ENCODE measurements at places on chromosomes 5 and 9.

DNA sequence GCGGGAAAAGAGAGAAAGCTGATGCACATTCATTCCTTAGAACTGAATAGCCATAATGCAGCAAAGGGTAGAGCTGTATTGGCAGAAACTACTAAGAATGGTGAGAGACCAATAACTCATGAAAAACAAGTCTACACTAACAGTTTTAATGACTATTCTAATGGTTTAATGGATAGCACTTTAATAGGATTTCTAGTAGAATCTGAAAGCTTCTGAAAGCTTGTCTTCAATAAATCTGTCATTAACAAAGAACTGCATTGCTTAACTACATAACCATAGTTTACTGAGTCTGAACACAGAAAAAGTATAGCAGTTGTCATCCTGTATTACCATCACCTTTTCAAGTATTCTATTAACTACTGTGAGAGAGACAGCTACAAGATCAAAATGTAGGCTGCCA lies 617.8 kb upstream of the DMAC1 start:
- DNase-seq: no peak

GRCh38 chr9:79719989-79720388 lies 148.2 kb downstream of the TLE4 start:
- DNase-seq: no peak

GRCh38 chr5:86909418-86910295 lies 291.9 kb downstream of the COX7C start:
- no peak for DNase-seq

DNA sequence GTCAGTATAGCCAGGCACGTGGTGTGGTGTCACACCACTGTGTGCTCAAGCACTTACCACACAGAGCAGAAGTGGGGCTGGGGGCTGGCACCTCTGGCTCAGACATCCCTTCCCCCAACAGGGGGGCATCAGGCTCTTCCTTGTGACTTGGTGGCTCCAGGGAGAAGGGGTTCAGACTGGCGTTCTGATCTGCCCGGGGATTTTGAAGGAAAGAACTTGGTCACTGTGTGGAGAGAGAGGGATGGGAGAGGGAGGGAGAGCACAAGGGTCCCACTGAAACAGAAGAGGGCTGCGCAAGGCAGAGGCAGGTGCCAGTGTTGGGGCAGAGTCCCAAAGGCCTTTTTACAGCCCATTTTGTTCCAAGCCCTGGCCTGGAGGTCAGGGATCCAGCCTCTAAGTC lies 109.7 kb upstream of the ALDH1B1 start:
- no peak for DNase-seq

DNA sequence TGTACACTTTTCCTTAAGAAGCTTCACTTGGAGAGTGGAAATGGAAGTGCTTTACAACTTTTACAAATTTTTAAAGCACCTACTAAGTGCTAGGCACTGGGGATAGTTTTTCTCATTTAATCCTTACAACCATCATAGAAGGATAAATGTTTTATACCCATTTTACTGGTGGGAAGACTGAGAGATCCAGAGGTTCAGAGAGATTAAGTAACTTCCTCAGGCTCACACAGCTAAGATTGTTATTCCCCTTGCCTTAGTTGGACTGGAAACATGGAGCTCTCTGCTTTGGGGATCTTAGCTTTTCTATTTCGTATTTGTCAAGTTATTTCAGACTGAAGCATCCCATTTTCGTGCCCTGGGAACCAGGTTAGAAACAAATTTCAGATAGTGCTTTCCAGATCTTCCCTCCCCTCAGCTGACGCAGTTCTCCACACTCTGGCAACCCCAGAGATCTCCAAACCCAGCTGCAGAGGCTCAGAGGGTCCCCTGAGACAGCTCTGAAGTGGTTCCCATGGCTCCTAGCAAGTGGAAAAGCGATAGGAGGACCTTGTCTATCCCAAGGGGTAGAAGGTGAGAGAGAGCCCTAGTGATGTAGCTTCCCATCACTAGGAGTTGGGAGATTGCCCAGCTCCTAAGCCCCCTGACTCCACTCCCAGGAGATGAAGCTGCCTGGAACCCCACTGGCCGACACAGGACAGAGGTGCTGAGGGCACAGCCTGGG lies 16.2 kb upstream of the GABBR2 start:
- DNase-seq: no peak

- no peak for DNase-seq
Measured at GRCh38 chr5:143106174-143106573, 297.3 kb downstream of the NR3C1 start.

- no peak for DNase-seq
Measured at GRCh38 chr5:170266570-170267381, 30.8 kb downstream of the LCP2 start.

- DNase-seq: no peak
Measured at GRCh38 chr5:166045961-166046360, 2245.5 kb upstream of the WWC1 start.

DNA sequence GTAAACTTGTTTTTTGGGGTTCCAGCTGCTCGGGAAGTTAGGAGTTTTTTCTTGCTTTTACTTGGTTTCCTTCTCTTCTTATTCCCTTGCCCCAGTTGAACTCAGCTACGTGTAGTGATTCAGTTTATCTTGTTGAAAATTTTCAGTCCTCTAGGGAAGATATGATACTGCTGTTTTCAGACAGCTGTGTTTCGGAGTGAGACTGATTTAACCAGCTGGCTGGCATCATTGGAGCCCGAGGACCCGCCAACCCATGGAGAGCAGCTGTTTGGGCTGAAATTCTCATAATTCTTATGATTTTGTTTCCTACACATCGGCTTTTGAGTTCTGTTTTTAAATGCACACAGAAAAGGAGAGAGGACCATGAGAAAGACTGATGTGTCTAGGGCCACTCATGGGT lies 271.5 kb downstream of the NR3C1 start:
- no peak for DNase-seq

- no peak for DNase-seq
Measured at GRCh38 chr9:81558091-81558830, 131.1 kb downstream of the TLE1 start.

- no peak for DNase-seq
Measured at GRCh38 chr9:131333771-131334628, 44.5 kb downstream of the PLPP7 start.

- DNase-seq: no peak
Measured at GRCh38 chr9:120040896-120041295, 539.1 kb downstream of the CDK5RAP2 start.

DNA sequence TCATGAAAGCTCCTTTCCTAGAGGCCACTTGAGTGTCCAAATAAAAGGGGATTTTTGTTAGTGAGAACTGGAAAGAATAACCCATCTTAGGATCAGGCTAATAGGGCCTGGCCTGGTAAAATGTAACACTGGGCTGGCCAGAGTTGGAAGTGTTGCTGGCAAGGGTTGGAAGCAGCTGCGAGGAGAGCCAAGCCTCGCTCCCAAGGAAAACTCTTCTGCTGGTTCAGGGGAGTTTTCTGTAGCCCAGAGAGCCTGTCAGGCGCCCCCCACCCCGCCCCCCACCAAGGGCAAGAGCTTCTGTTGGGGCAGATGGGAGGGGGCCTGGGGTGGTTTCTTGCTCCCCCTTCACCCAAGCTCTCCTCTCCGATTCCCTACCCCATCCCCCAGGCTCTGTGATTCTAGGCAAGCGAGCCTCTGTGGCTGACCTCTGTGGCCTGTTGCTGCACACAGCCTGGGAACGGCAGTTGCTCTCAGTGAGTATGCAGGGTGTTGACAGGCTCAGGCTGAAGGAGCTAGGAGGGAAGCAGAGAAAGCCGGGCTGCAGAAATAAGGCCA lies 547.8 kb downstream of the CCDC171 start:
- DNase-seq: no peak

DNA sequence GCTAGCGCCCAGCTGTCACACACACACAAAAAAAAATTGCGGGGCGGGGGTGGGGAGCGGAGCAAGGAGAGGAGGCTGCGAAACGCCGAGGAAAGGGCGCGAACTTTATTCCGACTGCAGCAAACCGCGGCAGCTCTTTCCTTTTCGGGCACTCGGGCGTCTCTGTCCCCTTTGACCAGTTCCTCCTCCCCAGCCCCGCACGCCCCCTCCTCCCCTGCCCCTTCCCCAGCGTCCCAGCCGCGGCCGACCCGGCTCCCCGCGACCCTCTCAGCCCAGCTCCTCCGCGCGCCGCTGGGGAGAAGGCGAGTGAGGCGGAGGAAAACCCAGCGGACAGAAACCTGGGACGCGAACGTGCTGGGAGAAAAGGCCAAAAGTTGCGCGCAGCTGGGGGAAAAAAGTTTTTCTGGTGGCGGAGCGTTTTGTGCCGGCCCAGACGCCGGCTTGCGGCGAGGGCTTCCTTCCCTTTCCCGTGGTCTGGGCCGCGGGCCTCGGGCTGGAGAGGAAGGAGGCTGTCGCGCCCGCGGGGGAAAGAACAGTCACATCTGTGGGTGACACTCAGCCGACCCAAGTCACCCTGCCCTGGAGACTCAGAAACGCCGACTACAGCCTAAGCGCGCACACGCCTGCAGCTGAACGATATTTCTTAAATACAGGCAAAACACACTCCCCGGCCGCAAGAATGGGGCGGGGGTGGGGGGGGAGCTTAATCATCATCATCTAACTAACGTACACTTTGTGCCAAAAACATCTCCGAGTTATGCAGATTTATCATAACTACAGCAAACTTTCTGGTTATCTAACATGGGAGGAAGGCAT lies 1.1 kb upstream of the BNC2 start:
- DNase-seq: no peak

- DNase-seq: no peak
Measured at GRCh38 chr5:38795986-38796741, 49.6 kb upstream of the OSMR start.

DNA sequence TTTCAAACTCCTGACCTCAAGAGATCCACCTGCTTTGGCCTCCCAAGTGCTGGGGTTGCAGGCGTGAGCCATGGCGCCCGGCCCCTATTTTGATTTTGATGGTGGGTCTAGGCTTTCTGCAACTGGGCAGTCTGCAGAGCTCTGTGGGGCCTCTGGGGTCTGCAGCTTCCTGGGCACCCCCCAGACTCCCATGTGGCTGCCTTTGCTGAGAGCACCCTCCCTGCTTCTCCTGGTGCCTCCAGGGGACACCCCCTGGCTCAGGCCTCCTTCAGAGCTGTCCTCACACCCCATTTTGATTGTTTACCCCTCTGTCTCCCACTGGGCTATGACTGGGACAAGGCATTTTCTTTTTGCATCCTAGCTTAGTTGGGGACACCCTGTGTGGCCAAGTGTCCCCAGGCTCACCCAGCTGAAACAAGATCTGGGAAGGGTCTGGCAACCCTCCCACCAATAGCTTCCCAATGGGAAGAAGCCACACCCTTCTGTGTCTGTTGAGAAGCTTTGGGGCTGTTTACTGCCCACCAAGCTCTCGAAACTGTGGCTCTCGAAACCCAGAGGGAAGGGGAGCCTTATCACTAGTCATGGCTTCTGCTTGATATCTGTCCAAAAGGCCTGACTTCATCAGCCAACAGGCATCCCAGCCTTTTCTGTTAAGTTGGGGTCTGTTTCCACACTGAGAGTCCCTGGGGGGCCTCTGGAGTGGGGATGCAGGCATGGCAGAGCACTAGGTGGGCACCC lies 204.4 kb upstream of the IER5L start:
- no peak for DNase-seq

- DNase-seq: no peak
Measured at GRCh38 chr5:156411185-156411613, 84.2 kb downstream of the SGCD start.

DNA sequence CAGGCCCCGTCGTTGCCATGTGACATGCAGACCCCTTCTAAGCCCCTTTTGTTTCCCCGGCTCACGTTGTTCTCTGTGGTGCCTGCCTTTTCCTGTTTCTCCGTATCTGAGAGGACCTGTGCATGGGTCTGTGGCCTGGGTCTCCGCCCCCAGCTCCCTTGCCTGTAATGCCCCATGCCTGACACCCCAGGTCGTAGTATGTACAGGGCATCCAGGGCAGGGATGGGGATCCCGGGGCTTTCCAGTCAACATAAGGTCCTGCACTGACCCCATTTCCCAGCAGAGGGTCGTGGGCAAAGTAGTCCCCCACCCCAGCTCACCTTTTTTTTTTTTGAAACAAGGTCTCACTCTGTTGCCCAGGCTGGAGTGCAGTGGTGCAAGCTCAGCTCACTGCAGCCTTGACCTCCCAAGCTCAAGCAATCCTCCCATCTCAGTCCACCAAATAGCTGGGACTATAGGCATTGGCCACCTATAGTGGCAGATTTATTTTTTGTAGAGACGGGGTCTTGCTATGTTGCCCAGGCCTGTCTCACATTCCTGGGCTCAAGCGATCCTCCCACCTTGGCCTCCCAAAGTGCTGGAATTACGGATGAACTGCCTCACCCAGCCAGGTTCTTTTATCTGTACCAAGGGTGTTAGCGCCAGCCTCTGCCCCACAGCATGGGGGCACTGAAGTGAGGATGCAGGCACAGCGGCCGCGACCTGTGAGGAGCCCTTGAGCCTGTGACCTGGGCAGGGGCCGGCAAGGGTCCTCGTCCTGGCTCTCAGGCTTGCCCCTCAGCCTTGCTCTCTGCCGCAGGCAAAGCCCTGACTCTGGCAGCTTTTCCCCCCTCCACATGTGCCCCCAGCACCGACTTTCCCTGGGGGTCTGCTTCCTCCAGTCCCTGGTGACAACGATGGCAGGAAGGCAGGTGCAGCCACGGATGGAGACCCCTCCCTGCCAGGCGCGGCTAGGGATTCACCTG lies 19.1 kb upstream of the QSOX2 start:
- no peak for DNase-seq

DNA sequence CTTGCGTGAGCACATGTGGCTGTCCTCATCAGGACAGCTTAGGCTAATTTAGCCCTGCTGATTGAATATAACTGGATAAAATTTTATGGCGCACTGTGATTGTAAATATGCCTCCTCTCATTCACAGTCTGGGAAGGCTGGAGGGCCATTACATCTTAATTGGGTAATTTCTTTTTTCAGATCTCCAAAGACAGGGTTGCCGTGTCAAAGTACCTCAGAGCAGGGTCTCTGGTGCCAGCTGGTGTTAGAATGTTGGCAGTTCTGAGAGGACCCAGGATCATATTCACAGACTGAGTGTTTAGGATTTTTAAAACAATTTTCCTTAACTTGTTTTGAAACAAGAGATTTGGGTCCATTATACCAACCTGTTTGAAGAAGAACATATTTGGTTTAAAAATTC lies 455.7 kb upstream of the TLE4 start:
- no peak for DNase-seq

DNA sequence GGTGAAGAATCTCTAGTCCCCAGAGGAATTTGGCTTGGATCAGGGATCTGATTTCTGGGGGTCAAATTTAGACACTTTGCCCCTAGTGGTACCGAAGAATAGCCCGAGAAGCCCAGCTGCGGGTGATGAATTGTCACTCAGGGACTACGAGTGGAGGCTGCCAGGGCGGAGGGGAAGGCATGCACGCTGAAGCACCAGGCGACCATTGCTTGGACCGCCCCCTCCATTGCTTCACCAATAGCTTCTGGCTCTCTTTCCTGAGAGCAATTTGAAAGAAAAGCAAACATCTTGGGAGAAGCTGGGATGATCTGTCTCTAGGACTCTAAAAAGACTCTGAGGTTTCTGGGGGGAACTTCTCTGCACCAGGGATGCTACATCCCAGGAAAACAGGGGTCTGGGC lies 137.6 kb downstream of the CRB2 start:
- DNase-seq: no peak
